ENCODE measurements at places on chromosomes 1 and 21.

DNA sequence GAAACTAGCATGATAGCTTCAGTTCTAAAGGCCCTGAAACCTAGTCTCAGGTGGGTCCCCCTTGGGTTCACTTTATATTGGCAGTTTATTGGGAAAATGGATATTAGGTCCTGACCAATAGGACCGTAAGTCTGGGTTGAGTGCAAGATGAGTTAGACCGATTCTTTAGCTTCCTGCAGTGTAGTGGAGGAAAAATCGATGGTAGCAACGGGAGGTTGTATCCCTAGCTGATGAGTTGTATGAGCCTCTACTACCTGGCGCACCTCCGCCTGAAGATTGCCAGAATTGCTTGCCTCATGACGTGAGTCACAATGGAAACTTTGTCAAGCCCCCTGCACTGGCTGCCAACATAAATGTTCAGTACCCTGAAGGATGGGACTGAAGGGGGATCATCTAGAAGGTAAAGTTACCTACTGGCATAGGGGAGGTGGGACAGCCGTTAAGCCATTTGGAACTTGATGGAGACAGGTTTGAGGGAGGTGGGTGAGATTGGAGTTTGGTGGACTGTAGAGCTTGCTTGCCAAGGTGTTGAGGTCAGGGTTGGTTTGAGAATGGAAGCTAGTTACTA is 3.9 kb downstream of the RCC1 start:
- peak; percentile 30 for DNase-seq

DNA sequence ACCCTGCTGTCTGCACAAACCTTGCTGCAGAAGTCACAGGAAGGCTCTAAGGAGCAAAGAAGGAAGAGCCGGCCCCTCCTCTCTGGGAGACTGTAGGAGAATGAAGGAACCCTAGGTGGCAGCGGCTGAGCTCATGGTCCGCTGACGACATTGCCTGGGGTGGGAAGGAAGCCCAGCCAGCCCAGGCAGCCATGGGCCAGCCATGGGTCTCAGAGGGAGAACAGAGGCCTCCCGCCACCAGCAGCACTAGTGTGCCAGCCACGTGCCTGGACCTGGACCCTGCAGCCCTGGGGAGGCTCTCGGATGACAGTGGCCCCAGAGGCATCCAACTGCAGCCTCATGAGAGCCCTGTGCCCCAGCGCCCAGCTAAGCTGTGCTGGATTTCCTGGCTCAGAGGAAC is 49.2 kb upstream of the POFUT2 start:
- no peak for DNase-seq

DNA sequence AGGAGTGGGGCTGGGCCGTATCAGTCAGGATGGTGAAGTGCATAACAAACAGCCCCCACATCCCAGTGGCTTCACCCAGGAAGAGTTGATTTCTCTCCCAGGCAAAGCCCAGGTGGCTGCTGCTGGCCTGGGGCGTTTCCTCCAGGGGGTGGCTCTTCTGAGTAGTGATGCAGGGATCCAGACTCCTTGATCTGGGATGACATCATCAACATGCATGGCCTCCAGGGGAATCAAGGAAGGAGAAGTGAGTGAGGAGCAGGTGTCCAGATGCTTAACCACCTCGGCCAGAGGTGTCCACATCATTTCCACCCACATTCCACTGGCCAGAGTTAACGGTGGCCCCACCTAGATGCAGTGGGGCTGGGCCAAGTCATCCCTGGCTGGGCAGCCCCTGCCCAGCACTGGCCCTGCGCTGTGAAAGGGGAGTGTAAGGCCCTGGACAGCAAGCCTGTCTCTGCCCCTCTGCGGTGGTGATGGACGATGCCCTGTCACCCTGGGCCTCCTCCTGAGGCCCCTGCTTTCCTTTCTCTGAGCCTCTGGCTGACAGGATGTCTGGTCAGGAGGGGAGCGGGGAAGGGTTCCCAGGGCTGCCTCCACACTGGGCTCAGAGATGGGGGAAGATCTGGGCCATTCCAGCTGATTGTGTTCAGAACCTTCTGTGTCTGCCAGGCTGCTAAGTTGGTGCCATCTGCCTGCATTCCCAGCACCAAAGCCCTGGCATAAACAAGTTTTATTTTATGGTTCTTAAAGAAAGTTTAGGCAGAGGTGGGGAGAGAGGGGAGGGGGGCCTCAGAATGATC is 598.2 kb downstream of the MATN1 start:
- no peak for DNase-seq

GRCh38 chr21:45977396-45977795 is 4.2 kb upstream of the COL6A1 start:
- no peak for DNase-seq
